ENCODE measurements at places on chromosomes 2 and 18.

GRCh38 chr2:145380436-145381017 is 860.6 kb upstream of the ZEB2 start:
- no peak for DNase-seq

DNA sequence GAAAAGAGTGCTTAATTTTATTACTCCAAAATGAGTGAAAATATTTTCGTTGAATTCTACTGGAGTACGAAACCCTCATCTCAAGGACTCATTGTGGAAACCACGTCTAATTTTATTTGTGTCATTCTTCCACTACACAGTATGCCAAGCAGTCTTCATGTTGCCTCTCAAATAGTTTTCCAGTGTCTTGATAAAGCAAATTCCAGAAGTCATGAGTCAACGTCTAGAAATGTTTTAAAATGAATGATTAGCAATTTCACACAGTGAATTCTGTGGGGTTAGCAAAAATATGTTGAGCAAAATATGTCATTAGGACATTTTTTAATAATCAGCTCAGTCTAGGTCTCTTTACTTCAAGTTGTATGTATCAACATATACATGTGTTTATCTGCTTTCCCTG is 865.5 kb downstream of the DSC3 start:
- no peak for DNase-seq

DNA sequence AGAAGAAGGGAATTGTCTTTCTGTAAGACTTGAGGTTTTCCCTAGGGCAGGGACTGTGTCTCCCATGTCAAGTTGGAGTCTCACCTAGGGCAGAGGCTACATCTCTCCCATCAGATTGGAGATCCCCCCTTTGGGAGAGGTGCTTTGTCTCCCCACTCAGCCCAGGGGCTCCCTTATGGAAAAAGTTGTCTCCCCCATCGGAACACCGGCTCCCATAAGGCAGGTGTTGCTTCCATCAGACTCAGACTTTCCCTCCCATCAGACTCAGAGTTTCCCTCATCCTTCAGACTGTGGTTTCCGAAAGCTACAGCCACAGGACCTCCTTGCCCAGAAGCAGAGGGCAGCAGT is 5.8 kb downstream of the ANKRD53 start:
- DNase-seq: no peak

DNA sequence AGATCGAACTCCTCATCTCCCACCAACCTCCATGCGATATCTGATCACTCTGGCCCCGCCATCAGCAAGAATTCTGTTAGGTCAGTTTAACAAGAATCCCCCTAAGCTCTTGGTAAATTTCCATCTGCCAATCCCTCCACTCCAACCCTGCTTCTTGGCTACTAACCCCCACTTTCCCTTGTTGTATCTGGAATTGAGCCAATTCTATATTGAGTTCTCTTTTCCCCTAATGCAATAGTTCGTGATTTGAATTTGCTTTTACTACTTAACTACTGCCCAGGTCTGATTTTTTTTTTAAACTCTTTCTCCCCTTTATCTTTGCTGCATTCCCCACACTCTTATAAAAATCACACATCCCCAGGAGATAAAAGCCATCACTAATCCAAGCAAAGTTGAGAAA is 159.3 kb upstream of the STK17B start:
- DNase-seq: no peak

DNA sequence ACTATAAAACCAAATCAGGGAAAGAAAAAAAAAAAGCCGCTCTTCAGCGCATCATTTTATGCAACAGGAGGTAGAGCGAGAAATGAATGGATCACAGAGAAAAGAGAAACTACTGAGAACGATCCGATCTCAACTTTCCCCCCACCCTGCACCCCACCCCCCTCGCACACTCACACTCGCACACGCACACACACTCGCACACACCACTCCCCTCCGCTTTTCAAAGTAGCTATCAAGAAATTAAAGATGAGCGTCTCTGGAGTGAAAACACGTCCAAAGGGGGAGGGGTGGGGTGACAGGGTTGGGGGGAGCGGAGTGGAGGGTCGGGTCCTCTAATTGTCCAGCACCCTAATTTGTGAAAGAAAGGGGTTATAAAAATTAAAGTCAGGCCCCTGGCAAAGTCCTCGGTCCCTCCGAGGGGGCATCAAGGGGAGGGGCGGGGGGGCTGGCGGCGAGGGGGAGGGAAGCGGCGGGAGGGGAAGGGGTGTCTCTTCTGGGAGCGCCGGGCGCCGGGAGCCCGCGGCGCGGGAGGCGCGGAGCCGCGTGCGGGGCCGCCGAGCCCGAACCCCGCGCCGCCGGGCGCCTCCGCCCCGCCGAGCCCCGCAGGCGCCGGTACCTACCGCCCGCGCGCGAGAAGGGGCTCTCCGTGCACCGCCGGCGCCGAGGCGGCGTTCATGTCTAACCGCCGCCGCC is 428 bp downstream of the TCF4 start:
- DNase-seq: no peak

DNA sequence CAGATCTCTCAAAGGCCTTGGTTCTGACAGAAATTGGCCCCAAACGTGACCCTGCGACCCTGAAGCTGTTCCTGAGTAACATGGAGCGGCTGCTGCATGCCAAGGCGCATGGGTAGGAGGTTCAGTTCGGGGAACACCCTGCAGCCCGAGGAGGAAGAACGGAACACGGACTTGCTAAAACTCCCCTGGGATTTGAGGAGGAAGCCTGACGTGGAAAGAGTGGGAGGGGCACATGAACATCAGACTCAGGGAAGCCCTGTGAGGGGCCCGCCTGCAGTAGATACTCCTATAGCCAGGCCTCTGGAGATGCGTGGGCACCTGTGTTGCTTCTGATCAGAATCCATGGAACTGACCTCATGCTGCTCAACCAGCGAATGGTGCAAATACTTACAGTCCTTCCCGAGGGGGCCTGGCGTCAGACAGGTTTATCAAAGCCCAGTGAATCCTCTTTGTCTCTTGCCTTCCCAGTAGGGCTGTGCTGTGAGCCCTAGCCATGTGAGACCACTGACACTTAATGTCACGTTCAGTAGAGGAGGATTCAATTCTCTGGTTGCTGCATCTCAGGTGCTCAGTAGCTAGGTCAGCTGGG is 46.8 kb downstream of the IMPA2 start:
- DNase-seq: no peak

DNA sequence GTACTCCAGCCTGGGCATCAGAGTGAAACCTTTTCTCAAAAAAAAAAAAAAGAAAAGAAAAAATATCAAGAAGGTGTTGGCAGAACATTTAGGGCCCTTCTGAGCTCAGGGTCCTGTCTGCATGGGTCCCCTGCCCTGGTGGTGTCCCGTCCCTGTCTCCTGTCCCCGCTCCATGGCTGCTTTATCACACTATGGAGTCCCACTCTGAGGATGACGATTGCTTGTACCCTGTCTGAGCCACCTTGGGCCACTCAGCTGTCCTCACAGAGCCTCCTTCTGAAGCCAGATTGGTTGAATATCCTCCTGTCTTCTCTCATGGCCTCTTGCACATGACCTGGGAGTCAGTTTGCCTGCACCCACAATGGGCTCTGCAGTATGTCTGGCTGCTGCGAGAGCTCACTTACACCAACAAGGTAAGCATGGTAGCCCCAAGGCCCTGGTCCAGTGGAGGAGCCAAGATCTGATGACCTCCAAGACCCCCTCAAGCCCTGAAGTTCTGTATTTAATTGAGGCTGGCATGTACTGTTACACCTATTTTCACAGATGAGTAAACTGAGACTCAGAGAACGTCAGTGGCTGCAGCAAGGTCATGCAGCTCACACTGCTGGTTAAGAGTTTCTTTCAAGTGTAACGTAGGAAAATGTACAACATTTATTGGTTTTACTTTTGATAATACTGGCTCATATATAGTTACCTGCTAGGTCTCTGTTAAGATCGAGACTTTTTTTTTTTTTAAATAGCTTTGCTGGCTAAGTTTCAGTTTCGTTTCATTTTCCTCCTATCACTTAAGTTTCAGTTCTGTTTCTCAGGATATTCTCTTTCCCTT is 16.9 kb upstream of the ZCCHC2 start:
- no peak for DNase-seq

DNA sequence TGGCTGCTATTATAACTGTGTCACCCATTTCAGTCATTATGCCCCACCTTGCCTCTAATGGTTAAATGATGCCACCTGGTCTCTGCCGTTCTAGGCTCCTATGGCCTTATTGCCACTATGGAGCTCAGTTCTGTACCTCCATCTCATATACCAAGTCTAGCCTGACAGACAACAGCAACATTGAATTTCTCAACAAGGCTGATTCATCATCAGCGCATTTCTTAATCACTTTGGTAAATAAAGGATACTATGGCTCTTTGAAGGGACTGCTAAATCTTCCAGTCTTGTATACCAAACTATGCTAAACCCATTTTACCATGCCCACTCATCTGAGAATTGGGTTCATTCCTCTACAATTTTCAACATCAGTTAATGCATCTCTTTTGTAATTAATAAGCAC is 784.5 kb upstream of the CELF4 start:
- no peak for DNase-seq

DNA sequence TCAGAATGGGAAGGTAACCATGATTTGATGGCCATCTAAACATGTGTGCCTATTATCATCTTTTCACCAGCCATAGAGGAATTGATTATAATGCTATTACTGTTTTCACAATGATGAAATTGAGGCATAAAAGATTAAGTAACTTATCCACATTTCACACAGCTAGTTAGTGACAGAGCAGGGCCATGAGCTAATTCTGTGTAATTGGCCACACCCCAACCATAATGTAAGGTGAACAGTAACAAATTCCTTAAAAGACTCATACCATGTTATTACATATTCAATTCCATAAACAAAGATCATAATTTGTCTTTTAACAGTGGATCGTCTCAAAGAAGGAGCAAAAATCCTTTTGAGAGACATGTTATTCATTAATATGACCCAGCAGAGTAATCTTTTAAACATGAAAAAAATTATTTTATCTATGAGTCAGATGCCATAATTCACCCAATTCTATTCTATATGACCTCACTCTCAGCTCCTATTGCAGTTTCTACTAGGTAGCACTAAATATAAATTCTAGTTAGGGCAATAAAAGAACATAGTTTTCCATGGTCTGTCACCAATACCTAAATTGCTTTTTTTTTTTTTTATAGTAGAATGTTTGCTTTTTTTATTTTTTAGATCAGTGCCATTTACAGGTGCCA is 475.8 kb upstream of the SLC39A10 start:
- DNase-seq: no peak

DNA sequence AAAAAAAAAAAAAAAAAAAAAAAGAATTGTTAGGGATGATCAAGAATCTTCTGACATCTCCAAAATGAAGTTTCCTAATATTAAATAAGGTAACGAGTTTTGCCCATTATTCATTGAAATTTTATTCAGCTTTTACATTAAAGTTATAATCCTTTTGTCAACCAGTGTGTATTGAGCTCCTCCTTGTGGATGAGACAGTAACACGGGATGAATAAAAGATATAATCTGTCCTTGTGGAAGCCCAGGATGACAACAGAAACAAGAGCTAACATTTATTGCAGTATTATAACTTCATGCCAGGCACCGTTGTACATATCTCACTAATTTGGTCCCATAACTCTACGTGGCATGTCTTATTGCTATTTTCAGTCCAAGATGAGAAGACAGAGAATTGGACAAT is 33.4 kb upstream of the SERPINB7 start:
- no peak for DNase-seq

DNA sequence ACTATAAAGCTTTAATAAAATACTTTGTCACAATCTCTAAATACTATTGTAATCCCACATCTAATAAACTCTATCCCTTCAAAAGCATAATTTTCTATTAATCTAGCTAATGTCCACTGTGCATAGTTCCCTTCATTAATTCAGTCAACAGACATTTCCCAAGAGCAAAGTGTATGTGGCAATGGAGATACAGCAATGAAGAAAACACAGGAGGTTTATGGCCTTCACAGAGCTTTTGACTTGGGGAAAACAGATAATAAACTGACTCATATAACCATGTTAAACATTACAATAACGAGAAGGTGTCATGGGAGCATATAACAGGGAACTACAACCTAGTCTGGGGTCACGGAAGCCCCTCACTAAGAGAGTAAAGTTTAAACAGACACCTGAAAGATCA is 86.3 kb downstream of the SPIRE1 start:
- DNase-seq: no peak

- DNase-seq: no peak
These were observed 1.0 kb downstream of the IL1A start for GRCh38 chr2:112783187-112783714.

DNA sequence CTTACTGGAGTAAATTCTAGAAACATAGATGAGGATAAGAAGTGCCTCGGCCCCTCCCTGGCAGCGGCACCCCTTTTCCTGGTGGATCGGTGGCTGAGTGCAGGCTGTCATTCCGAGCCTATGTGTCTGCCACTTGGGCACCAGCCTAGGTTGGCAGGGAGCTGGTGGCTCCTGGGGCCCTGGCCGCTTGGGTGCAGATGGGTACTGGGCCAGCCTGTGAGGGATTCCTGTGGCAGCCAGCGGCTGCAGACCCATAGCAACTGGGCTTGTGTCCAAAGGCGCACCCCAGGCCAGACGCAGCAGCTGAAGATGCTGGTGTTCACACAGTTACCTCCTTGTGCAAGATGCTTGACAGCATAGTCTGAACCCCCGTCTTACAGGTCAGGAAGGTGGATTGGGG is 2.8 kb downstream of the SNORC start:
- DNase-seq: no peak

DNA sequence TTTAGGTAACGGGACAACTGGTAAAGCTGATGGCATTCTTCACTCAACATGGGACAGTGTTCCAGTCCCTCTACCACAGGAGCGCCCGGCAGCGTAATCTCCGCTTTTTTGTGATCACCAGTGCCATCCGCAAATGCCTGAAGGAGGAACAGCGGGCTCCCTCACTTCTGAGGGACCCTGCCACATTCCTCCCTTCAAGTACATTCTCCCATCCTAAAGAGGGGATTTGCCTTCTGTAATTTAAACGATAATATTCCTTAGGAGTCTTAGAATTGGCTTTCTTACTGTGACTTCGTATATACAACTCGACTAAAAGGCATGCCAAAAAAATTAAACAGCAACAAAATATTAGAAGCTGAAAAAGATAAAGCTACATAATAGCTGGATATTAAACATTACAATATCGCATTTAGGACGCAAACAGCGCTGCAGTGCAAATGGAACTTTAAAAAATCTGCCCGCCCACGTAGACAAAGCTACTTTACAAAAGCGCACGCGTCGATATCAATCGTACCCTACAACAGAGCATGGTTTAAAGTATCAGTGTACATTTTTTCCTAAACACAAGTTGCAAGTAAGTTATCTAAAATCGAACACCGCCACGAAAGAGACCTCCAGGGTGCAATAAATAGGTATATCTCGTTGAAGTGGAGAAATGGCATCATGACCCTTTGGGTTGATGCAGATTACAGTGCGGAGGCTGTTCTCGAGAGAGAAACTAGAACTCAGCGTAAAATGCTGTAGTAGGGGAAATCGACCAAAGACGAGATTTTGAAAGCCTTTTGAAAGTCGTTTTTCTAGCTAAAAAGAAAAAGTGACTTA is 2.3 kb upstream of the VSNL1 start:
- DNase-seq: no peak

DNA sequence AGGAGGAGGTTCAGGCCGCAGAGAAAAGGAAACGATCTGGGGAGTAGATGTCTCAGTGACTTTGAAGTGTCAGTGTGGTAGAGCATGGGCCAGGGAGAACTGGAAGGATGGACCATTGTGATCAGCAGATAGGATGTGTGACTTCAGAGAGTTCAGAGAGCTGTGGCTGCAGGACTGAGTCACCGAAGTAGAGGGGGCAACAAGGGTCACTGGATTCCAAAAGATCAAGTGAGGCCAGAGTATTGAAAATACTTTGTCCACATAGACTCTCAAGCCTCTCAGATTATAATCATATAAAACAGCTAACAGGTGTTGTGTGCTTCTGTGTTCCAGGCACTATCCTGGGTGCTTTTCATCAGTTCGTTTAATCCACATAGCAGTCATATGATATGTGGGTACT is 99.4 kb downstream of the CRIM1 start:
- DNase-seq: no peak
